ENCODE measurements at places on chromosomes 6 and 20.

GRCh38 chr6:3640868-3641267, 110.6 kb downstream of the PXDC1 start:
- DNase-seq: no peak

DNA sequence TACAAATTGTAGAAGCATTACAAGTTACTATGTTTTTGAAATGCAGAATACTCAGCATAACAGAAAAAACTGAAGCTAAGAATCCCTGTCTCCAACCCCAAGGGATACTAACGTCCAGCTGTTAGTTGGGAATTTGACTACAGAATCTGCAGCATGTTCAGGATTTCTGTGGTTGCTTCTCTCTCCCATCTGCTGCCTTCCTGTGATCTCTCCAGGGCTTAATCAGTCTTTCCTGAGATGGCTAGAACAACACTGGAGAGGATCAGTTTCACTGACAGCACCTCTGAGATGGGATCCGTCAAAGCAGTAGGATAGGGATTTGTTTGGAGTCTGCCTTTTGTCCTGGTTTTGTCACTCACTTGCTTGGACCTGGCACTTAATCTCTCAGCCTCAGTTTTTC, 73.3 kb upstream of the NUP153 start:
- no peak for DNase-seq

GRCh38 chr20:62400541-62400940, 6.5 kb downstream of the CABLES2 start:
- no peak for DNase-seq

DNA sequence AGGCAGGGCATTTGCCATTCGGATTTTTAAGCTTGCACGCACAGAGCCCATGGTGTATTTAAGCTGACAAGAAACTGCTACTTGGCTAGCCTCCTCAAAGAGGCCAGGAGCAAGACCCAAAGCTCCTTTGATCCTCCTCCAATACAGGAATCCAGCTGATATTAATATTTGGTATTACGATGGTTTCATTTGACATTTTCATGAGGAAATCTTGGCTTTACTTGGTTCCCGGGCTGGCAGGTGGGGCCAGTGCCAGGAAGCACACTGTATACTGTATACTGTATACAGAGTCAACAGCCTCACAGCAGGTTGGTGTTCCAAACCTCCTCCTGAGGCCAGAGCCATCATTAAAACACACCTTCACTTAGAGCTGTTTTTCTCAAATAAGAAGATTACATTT, 138.2 kb upstream of the ARMC2 start:
- no peak for DNase-seq

DNA sequence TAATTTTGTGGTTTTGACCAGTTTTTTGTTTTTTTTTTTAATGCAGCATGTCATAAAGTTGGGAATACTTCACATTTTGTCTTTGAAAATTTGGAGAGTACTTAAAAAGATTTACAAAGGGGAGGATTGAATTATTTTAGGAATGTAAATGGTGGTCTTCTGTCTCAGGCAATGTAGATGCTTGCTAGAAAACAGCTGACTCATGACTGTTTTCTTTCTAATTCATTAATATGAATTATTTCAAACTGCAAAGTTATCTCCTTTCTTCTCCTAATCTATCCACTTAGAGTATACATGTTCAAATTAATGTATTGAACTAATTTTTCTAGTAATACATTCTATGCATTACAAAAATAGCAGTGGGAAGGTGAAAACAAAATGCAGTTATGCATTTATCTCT, 24.9 kb downstream of the HCRTR2 start:
- no peak for DNase-seq

GRCh38 chr20:56590888-56591287, 38.2 kb upstream of the TFAP2C start:
- no peak for DNase-seq

DNA sequence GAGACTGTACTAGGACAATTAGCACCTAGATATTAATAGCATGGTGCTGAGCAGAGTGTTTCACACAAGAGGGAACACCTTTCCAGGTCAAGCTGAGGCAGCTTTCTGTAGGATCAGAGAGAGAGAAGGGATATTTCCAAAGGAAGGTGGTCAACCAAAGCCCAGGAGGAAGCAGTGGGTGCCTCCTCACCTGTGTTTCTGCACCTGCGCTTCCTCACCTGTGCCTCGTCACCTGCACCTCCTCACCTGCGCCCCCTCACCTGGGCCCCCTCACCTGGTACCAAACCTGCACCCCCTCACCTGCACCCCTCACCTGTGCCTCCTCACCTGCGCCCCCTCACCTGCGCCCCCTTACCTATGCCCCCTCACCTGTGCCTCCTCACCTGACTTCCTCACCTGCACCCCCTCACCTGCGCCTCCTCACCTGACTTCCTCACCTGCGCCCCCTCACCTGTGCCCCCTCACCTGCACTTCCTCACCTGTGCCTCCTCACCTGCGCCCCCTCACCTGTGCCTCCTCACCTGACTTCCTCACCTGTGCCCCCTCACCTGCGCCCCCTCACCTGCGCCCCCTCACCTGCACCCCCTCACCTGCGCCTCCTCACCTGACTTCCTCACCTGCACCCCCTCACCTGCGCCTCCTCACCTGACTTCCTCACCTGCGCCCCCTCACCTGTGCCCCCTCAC, 67.9 kb downstream of the TTLL2 start:
- DNase-seq: no peak

GRCh38 chr6:30945281-30945680, 4.5 kb downstream of the MUCL3 start:
- DNase-seq: no peak

DNA sequence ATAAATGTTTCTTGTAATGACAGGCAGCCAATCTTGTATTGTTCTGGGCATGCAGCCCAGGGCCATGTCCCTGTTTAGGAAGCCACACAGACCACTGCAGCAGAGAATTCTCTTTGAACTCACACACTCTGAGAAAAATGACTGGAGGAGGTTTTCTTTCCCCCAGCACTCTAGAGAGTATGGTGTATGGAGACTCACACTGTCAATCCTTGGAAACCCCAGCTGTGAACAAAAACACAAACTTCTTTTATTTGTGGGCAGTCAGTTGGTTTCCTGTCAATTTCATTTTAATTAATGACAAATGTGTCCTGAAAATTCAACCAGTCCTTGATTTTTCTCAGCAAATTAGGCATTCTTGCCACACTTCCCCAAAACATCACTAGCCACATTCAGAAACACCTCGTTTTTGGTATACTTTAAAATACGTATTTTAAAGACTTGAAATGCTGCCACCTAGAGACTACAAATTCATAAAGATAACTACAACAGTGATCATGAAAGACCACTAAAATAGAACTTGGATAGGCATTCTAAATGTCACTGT, 52.9 kb upstream of the UFL1 start:
- peak; percentile 28 for DNase-seq

DNA sequence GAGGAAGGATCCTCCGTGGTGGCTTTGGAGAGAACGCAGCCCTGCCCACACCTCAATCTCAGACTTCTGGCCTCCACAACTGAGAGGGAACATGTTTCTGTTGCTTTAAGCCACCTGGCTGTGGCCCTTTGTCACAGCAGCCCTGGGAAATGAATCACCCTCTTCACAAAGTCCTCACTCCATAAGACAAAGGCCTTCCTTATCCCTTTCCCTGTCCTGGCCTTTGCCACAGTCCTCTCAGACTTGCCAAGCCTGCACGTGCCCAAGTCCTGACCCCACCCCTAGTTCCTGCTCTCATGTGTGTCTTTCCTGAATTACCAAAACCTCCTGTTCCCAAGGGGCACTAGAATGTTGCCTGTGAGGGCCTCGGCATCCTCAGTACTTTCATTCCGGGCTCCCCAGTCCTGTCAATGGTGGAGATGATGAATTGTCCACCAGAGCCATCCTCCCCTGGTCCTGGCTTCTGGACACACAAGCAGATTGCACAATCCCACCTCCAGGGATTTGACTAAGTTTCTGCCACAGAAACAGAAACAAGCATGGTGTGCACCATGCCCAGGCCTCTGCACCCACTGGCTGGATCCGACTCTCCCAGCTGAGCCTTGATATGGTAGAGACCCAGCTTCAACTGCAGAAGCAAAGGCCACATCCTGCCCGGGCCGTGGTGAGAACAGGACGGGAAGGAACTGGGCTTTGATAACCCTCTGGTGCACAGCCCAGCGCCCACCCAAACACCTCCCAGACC, 232.6 kb upstream of the PDE10A start:
- DNase-seq: no peak

- no peak for DNase-seq
Observed at GRCh38 chr6:79410806-79411205, 126.4 kb downstream of the LCA5 start.

DNA sequence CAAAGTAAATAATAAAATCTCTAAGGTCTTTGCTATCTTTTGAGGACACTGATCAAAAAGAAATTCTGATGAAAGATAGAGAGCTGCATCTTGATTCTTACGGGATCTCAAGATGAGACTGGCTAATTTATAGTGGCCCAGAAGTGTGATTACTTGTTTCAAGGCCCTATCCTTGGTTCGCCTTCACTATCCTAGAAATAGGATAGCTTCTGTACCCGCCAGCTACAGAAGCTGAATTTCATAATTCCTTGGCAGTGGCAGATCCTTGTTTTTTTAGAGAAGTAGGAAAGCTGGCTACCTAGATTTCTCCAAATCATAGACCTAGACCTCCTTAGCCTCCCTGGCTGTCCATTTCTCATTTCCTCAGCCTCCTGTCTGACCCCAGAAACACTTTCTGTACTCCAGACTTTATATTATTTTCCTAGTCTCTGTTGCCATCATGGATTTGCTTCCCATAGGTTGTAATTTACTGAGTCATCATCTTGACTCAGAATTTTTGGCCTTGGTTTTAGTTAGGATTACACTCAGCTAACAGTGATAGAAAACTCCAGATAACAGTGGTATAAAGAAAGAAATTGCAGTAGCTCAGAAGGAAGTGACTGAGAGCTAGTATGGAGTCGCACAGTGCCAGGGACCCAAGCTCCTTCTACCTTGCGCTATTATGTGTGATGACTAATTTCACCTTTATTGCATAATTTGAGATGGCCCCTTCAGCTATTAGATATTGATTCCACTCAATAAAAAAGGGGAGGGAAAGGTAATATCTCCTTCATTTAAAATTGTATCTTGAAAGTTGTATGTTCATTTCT, 27.7 kb downstream of the PHF3 start:
- DNase-seq: no peak

DNA sequence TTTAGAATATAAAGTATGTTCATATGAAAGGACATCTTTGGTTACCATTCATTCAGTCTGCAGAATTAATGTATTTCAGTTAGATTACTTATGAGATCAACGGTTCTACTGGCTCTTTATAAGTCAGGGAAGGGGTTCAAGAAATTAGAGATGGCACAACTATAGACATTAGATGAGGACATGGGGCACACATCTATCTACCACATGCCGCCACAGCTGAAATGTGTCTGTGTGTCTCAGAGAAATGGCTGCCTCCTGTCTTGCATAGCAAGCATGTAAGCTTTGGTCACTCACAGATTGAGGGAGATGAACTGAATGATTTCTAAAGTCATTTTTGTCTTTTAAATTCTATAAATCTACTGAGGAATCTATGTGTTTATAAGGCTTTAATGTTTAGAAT, 128.9 kb upstream of the FAM184A start:
- DNase-seq: no peak

GRCh38 chr6:6712449-6713403, 124.2 kb downstream of the LY86 start:
- DNase-seq: no peak

GRCh38 chr20:56626367-56627121, 2.6 kb upstream of the TFAP2C start:
- DNase-seq: no peak

DNA sequence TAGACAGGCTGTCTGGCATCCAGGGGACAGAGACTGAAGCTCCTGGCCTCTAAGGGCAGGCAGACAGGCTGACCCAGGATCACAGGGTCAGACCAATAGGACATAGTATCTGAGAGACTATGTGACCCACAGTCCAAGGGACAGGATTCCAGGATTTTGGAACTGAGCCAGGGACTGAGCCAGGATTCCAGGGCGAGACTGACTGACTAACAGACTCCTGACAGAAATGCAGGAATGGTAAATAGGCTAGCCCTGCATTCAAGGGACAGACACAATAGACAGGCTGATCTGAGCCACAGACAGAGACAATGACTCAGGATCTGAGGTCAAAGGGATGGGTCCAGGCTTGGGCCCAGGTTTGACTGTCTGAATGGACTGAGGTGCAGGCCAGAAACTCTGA, 19.8 kb downstream of the XKR7 start:
- no peak for DNase-seq

GRCh38 chr20:59718751-59719150, 114.4 kb downstream of the PHACTR3 start:
- DNase-seq: no peak

- DNase-seq: no peak
Observed at GRCh38 chr20:10902576-10903282, 228.9 kb upstream of the JAG1 start.

GRCh38 chr20:53625311-53626129, 31.9 kb upstream of the ZNF217 start:
- no peak for DNase-seq

GRCh38 chr20:59253325-59253724, 47.1 kb upstream of the EDN3 start:
- peak; percentile 50 for DNase-seq

- DNase-seq: peak; percentile 70
Observed at GRCh38 chr6:111721753-111722154, 116.1 kb upstream of the TRAF3IP2 start.

- DNase-seq: no peak
Observed at GRCh38 chr6:7045331-7045730, 62.4 kb upstream of the RREB1 start.

DNA sequence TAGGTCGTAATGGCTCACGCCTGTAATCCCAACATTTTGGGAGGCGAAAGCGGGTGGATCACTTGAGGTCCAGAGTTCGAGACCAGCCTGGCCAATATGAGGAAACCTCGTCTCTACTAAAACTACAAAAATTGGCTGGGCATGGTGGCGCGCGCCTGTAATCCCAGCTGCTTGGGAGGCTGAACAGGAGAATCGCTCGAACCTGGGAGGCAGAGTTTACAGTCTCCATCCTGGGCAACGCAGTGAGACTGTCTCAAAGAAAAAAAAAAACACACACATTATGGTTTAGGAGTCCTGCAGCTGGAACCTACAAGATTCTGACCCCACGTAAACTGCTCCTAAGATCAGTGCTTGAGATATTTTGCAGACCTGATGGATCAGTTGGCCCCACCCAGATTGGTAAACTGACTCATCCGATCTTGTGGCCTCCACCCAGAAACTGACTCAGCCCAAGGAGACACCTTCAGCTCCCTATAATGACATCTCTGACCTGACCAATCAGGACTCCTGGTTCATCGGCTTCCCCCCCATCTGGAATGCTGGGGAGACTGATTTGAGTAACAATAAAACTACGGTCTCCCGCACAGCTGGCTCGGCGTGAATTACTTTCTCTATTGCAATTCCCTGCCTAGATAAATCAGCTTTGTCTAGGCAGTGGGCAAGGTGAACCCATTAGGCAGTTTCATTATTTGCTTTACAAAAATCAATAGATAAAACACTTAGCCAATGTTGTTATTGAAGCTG, 96.2 kb upstream of the BTN3A2 start:
- no peak for DNase-seq

DNA sequence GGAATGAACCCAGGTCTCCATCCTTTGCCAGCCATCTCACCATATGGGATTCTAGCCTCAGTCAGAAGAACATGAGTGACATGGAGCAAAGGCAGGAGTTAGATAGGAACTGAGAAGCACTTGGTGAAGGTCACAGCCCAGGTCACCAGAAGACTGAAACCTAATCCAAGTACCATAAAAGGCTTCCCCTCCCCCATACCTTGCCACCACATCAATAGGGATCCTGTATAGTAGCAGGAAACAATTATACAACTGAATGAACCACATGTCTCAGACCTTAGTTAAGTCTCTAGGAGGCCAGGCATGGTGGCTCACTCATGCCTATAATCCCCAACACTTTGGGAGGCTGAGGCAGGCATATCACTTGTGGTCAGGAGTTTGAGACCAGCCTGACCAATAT, 49.6 kb downstream of the KIZ start:
- DNase-seq: peak; percentile 6

- no peak for DNase-seq
Observed at GRCh38 chr6:37338745-37339255, 15.0 kb upstream of the RNF8 start.
